Stimulated activated CD4-positive, alpha-beta T cell treated with anti-CD3 and anti-CD28 coated beads, Interleukin-4, amount 100 ng/mL, for 24 hours (primary cell): ENCODE measurements at places on chromosomes 1 and 21.
A peak's percentile ranks its signal among the peaks of the same experiment; 100 is the strongest.

DNA sequence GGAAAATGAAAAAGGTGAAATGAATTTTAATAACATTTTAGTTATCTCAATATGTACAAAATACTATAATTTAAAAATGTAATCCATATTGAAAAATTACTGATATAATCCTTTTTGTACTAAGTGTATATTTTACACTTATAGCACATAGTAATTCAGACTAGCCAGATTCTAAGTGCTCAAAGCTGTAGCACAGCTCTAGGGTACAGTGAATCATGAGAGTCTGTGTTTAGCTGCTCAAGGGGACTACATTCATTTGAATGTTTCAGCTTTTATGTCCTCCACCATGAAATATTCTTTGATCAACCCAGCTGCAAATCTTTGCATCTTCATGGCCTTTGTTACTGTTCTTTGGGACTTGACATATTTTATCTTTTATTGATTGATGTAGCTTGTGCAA is 15.7 kb downstream of the CD53 start:
- DNase-seq, result no peak

- no peak for DNase-seq
These were observed 2.0 kb downstream of the TEX46 start for GRCh38 chr1:23013657-23014056.

GRCh38 chr1:160675641-160676410 is 29.0 kb upstream of the SLAMF1 start:
- peak; percentile 79 for DNase-seq

GRCh38 chr1:78141531-78142231 is 95.9 kb downstream of the GIPC2 start:
- no peak for DNase-seq

DNA sequence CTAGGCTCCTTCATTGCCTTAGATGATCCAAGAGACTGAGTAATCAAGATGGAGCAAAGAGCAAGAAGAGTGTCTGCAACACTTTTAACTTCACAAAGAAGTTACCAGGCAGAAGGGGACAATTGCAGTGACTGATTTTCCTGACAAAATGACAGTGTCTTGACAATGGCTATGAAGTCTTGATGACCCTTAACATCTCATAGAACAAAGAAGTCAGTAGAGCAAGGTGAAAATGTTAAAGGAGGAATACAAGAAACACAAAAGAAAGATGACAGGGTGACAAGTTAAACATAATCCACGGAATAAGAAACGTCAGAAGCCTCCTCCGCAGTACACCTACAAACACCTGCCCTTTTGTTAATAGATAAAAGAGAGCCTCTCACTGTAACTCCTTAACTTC is 15.1 kb upstream of the VCAM1 start:
- no peak for DNase-seq

DNA sequence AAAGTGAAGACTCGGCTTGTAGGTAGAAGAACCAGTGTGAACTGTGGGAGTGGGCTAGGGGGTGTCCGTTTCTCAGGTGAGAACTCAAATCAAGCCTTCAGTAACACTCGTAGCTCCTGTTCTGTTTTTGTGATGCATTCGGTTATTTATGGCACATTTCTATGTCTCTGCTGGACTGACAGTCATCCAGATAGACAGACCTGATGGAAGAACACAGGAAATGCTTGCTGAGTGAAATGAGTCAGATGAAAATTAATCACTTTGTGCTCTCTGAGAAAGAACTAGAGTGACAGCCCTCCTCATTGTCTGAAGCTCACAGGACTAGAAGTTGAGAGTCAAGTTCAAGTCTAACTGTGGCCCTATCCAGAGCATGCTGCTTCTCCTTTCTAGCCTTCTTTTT is 360.1 kb upstream of the PLXNA2 start:
- no peak for DNase-seq

DNA sequence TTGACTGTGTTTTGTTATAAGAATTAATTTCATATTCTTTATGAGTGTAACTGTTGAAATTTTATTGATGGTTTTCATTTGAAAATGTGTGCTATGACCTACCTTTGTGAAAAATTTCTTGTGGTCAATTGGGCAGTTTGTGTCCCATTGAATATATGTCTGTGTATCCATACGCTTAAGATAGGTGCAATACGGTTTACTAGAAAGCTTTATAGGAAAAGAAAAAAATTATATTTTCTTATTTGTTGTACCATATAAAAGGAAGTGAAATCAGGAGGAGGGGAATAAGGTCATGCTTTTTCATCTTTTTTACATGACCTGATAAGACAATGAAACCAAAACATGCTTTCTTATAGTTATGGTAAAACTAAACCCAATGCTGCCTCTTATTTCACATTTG is 807.7 kb downstream of the USP25 start:
- DNase-seq, result no peak

DNA sequence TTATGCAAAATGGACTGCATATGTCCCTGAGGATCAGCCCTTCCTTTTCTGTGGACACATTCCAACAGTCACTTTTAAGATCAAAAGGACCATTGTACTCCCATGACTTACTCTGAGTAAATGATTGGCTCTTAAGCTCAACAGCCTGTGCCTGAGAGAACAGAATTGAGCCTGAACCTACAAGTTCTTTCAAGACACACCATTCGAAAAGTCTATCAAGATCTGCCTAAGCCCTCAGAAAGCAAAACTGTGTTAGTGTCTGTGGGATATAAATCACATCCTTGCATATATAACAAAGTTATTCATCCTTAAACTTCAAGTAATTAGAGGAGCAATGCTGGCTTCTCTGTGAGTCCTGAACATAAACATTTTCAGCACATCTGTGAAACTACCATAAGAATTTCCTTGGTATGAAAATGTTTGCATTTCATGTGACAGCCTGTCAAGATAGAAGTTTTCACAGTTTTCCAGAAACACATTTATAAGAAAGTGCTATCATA is 41.6 kb downstream of the PCNX2 start:
- DNase-seq, result no peak

- DNase-seq, result no peak
These were observed 10.6 kb upstream of the XCL1 start for GRCh38 chr1:168565825-168566224.

DNA sequence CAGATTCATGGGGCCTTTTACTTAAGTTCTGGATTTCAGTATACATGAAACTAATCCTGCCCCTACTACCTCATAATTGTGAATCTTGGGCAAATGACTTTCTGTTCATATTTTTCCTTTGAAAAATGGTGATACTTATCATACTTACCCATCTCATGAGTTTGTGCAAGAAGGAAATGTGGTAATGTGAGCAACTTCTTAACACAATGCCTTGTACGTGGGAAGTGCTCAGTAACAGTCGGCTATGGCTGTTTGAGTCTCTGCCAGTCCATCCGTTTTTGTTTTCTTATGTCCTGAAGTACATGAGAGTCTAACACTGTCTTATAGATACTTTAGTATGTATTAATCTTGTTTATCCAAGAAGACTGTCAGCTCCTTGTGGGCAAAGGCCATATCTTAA is 86.5 kb downstream of the PATJ start:
- no peak for DNase-seq

GRCh38 chr1:60573726-60574409 is 500.3 kb upstream of the C1orf87 start:
- DNase-seq, result no peak

GRCh38 chr1:18945401-18945849 is 11.1 kb downstream of the IFFO2 start:
- DNase-seq, result no peak

- DNase-seq, result no peak
These were observed 2.1 kb downstream of the PADI1 start for GRCh38 chr1:17207046-17207445.

DNA sequence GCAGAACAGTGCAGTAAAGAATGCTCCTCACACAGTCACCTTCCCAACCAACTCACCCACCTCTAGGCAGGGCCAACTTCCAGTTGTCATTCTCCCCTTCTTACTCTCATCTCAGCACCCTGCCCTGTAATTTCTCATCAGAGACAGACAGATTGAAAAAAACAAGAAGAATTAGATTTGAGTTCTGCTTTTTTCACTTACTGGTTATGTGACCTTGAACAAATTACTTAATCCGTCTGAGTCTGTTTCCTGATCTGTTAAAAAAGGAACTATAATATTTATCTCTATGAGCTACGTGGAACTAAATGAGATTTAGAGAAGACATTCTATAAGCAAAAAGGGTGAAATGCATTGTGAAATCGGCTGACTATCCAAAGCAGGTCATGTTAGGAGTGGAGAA is 330.3 kb downstream of the ZNF326 start:
- no peak for DNase-seq

- no peak for DNase-seq
These were observed 1054.8 kb upstream of the B3GALT2 start for GRCh38 chr1:194241215-194241614.

DNA sequence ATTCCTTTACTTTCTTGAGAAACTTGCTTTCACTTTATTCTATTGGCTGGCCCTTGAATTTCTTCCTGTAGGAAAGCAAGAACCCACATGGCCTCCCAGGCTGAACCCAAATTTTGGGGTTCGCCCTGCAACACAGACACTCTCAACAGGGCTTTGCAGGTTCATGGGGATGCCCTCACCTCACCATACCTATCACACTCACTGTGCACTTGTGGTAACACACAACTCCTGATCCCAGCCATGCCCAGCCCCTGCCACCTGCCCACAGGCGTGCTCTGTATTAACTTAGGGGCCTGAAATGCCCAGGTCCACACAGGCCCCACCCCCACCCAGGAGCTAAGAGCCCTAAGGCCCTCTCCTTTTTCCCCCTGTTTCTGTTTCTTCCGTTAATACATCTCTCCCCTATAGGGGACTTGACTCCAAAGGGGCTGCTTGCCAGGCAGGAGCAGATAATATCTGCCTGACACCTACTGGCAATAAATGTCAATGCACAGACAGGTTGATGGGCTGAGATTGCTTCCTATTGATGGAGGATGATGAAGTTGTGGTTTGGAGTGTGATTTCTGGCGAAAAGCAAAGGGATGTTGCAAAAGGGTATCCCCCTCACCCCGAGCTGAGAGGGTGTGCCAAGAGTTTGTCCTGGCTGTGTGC is 171.5 kb downstream of the AJAP1 start:
- DNase-seq, result no peak

DNA sequence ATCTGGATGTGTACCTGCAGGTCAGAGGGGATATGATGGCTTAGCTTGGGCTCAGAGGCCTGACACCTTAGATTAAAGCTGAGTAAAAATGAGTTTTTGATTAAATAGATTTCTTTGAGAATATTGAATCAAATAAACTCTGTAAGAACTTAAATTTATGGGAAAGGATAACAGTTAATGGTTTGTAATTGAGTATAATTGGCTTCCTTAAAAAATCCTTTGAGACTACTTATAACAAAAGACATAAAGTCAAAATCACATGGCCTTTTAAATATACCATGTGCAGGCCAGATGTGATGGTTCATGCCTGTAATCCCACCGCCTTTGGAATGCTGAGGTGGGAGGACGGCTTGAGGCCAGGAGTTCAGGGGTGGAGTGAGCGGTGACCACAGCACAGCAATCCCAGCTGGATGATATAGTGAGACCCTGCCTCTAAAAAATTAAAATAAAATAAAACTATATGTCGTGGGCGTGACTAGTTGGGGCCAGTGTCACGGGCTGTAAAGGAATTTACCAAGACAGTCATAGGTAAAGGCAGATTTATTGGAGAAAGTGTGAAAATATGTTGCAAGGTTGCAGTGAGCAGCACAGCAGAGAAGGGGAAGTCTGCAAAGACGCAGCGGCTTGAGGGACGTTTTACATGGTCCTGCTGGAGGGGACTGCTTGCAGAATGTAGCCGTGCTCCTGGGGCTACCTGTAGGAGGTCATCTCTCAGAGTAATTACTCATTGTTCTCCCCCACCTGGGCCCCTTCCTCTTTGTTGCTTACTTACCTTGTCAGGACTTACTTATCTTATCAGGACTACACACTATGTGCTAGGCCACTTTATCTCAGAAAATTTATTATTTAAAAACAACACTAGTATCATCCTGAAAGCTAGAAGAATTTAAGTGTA is 122.3 kb downstream of the ZMYM4 start:
- DNase-seq, result no peak

- no peak for DNase-seq
These were observed 66.4 kb downstream of the RGS13 start for GRCh38 chr1:192702212-192702902.

DNA sequence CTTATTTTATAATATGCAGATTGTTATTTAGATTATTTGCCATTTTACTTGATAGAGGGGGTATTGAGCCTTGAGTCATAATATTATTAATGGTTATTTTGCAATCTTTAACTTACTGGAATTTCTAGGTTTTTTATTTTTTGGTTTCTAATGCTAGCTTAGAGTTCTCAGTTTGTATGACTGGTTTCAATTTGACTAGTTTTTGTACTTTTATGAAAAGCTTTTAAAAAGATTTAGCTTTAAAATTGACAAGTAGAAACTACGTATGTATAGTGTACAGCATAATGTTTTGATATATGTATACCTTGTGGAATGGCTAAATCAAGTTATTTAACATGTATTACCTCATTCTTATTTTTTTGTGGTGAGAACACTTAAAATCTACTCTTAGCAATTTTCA is 41.5 kb downstream of the CEP350 start:
- no peak for DNase-seq

DNA sequence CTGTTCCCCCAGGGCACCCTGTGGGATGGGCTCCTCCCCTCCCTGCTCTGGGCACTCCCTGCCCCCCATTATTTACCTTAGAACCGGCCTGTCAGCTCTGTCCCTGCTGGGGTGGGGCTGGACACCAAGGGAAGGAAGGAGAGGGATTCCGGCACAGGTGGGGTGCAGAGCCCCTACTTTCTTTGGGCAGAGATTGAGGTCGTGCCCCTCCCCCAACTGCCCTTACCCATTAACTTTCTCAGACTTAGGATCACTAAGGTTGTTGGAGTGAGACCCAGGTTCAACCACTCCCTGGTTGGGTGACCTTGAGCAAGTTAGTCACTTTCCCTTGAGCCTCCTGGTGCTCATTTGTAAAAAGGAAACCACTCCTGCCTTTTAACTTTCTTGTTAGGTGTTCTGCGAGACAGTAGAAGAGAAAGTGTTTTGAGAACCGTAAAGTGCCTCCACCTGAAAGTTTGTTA is 57.0 kb upstream of the SYNC start:
- no peak for DNase-seq

- DNase-seq, result no peak
These were observed 4.8 kb downstream of the BARHL2 start for GRCh38 chr1:90712153-90712856.

GRCh38 chr1:28965271-28965870 is 51.0 kb downstream of the EPB41 start:
- no peak for DNase-seq

DNA sequence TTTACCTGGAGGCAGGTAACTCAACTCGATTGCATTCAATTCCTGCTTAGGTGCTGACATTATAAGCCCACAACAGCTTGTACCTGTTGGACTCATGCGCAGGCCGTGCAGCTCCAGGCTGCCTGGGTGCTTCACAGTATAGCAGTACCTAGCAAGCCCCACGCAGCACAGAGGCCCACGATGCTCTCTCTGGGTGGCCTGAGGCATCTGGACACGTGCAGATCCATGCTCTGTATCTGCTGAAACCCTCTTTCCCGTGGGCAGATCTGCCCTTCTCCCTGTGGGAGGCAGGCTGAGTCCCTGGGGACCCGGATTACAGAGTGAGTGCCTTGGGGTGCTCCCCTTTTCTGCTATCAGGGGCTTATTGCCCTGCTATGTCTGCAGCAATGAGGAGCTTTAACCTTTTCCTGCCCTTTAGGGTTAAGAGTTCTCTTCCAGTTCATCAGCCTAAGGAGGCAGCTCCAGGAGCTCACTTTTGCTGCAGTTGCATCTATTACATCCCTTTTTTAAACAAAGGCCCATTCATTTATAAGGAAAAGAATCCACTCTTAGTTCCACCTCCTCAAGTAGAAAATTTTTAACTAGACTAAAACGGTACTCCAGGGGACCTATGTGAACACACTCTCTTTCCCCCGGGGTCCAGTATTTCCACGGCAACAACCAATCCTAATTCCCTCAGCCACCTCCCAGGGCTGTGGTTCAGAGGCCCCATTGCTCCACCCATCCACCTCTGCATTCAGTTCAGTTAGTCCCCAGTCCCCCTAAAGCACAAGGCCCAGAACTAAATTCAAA is 19.3 kb downstream of the ITPKB start:
- DNase-seq, result no peak
